RWPE1 (cell line): ENCODE measurements at places on chromosomes 7 and 10.

DNA sequence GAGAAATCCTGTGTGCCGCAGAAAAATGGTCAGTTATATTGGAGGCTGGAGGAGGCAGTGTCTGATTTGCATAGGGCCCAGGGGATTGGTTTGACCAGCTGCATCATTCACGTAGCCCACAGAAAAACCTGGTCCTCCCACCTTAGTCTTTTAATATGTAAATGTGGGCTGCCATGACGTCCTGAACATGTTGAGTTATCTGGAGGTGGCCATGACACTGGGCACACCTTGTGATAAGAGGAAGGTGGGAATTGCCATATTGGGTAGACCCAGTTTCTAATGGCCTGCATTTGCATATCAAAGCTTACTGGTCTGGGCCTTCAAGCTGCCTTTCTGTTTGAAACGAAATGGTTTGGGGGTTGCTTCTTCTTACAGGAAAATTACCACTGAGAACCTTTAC lies 162.2 kb downstream of the AHR start:
- no peak for DNase-seq

- peak; percentile 25 for DNase-seq
These were observed at the start of gene TMEM229A for GRCh38 chr7:124032369-124033094. Gene TMEM229A (minus strand): TSS chr7:124033067. CDS start chr7:124033003, 64 bp downstream.

GRCh38 chr10:98513704-98514103 lies 67.0 kb upstream of the HPS1 start:
- no peak for DNase-seq

GRCh38 chr7:24828891-24829661 lies 71.8 kb upstream of the GSDME start:
- DNase-seq: no peak

GRCh38 chr10:120727001-120727400 lies 124.2 kb upstream of the WDR11 start:
- DNase-seq: no peak

GRCh38 chr7:51340936-51341335 lies 24.3 kb upstream of the COBL start:
- no peak for DNase-seq

DNA sequence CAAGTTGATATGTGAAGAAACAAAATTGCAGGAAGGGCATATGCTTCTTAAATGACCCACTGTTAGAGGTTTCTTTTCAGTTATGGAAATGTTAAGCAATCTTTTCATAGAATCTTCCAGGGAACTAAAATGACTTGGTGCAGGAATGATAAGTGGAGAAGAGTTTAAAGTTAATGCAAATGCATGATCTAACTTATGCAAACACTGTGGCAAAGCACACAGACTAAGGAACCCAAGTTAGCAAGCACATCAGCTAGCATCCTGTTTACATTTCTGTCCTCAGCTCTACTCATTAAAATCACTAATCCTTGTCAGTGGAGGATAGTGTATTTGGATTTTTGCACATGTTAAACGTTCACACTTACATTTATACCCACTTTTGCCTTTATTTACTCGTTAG lies 9.3 kb downstream of the CLCN1 start:
- no peak for DNase-seq

DNA sequence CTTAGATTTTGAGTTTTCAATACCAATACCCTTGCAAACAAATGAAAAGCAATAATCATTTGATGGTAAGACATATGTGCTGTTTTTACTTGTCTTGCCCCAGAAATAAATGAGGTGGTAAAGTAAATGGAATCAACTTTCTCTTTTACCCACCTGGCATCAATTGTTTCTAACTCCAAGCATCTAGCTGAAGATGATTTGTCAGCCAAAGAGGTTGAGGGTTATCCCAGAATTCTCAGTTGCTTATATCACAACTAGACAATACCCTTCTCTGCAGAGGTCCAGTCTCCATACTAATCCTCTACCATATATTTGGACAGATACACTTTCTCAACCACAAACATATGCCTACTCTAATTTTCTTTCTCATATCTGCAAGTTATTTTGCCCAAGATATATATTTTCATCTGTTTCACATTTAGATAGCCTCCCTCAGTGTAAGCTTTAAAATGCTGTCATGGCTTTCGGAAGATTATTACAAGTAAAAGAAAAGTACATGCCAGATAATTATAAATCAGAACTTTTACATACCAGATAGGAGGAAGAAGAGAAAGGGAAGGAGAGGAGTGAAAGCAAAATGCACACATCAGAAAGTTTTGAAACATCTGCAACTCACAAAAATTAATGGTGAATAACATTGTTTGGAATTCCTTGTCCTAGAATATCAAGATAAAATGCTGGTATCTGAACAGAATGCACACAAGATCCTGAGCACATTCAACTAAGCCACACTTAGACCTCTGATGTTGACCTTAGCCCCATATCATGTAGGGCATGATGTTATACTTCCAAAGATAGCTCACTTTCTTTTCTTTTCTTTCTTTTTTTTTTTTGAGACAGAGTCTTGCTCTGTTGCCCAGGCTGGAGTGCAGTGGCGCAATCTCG lies 146.6 kb downstream of the REEP3 start:
- DNase-seq: no peak

DNA sequence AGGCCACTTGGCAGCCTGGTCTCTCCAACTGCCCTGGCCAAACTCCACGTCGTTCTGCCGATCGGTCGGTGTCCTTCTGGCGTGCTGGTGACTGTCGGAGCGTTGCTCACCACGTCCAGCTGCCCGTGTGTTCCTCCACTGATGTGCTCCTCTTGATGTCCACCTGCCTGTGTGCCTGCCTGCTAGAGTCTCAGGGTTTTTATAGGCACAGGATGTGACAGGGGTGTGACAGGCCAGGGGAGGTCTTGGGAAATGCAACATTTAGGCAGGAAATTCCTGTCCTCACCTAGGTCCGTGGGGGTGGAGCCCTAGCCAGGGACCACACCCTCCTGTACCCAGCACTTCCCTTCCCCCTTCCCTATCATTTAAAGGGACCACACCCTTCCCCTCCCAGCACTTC lies 25.2 kb upstream of the CFAP46 start:
- DNase-seq: no peak

DNA sequence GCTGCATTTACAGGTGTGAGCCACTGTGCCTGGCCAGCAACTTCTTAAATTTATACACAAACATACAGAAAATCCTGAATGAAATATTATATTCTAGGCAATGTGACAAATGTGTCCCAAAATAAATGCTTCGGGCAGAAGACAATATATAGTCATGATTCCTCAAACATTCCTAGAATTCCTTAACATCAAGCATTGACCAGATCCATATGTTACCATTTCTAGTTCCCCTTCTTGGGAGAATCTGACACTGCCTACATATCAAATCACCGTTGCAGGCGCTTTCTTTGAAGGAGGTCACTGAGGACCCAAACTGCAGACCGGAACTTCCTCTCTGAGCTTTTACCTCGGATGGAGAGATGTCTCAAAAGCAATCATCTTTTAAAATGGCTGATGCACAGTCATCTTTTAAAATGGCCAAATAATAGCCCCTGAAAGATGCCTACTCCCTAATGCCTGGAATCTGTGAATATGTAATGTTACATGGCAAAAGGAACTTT lies 323.5 kb downstream of the PHF14 start:
- no peak for DNase-seq

GRCh38 chr10:89163265-89163995 lies 43.7 kb downstream of the CH25H start:
- DNase-seq: peak; percentile 11

DNA sequence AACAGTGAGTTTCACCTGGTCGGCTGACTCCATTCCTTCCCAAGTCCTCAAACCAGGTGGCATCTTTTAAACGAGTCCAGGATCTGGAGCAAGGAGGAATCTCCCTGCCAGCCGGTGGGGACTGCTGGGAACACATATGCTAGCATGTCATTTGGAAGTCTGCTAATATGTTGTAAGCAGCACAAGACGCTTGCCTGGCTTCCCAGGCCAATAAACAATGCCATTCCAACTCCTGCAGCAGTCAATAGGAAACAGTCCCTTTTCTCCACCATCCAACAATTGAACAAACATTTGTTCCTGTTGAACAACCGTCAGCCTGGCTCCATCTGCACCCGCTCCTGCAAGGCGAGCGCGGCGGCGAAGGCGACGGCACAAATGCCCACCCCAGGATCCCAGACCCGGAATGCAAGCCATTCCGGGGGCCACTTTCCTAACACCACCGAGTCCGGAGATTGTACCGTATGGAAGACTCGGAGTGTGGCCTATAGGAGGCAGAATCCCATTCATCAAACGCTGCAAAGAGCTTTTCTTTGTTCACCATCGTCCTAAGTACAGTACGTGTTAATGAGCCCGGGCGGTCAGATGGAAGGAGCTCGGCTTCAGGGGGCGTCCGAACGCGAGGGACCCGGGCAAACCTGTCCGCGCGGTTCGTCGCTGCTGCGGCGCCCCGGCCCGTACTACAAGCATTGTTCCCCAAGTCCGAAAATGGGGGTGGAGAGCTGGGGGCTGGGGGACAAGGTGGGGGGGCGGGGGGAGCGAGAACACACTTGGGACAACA lies 1.6 kb downstream of the FAM53B start:
- peak; percentile 26 for DNase-seq

DNA sequence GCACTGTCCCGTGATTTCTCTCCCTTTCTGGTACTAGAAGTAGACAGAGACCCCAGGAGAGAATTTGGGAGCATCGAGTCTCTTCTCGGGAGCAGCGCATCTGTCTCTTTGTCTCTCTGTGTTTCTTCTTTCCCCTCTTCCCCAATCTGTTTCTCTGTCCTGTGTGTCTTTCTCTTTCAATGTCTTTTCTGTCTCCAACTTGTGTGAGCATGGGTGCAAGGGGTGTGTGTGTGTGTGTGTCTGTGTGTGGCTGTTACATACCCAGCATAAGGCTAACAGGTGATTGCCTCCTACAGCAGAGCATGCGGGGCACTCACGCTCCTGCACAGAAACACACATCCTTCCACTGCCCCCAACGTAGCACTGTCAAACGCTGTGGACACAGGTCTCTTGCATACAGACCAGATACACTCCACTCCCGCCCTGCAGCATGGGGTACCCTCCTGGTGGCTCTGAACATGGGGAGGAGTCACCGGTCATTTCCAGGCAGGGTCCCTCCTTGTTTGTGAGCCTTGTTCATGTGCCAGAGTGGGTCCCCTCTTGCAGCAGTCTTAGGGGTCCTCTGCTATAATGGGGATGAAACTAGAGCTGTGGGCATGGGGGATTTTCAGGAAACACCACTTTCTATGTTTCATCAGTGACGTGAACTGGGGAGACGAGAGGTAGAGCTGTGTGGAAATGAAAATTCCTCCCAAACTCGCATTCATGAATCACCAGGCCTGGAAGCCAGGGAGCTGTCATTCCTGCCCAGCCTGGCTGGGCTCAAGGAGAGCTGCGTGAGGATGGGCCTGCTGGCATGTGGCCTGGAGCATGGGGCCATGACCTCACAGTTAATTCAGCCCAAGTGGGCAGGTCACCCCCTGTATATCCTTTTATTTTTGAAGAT lies 980 bp downstream of the ADAMTS14 start:
- DNase-seq: peak; percentile 91

DNA sequence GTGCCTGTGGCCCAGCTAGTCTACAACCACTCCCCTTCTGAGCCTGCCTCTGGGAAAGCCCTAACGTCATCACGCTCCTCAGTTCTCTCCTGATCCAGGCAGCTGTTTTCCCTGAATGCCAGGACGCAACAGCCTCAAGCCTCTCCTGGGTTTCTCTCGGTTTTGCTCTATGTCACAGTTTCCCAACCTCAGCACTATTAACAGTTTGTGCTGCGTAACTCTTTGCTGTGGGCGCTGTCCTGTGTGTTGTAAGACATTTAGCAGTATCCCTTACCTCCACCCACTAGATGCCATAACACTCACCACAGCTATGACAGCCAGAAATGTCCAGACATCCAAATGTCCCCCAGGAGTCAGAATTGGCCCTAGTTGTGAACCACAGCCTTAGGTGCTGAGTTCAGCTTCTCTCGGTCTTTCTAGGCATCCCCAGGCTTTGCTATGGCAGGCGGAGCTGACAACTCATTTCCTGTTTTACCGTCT lies 226.3 kb upstream of the NPVF start:
- no peak for DNase-seq

DNA sequence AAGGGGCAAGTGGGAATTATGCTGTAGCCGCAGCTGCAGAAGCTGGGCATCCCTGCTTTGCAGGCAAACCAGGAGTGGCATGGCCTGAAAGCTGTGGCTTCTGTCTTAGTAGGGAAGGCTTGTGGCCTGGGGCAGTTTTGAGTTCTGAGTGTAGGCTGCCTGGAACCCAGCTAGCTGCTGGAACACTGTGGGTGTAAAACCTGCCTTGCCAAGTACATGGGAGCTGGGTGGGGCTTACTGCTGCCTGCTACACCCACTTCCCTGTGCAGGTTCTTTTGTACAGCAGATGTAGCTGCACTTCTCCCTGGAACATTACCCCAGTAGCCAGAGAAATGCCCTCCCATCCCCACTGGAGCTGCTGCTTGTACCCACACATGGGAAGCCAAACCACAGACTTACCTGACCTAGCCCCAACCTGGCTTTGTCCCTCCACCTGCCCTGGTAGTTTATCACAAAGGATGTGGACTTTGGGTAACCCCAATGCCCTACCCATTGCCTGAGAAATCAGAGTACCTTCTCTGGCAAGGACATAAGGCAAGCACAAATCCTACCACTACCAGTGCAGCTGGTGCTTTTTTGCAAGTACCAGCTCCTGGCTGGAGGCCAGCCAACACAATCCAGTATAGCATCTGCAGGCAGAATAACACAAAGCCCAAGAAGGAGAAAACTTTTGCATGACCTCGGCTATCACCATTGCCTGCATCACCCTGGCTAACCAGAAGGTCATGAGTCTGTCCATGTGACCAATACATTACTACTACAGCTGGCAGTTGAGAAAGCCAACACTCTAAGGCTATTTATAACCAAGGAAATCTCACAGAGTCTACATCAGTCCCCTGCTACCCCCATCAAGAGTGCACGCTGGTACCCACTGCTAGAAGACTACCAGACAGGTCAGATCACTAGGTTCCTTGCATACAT lies 26.5 kb upstream of the PPP1R3A start:
- no peak for DNase-seq

- DNase-seq: no peak
These were observed 777.7 kb downstream of the PHTF2 start for GRCh38 chr7:78576236-78576635.

- no peak for DNase-seq
These were observed 17.6 kb downstream of the DNTT start for GRCh38 chr10:96321822-96322221.

- no peak for DNase-seq
These were observed at the start of gene OLAH for GRCh38 chr10:15043674-15044073. Gene OLAH (plus strand): TSS chr10:15043943. CDS start chr10:15047289, 3,346 bp downstream.

DNA sequence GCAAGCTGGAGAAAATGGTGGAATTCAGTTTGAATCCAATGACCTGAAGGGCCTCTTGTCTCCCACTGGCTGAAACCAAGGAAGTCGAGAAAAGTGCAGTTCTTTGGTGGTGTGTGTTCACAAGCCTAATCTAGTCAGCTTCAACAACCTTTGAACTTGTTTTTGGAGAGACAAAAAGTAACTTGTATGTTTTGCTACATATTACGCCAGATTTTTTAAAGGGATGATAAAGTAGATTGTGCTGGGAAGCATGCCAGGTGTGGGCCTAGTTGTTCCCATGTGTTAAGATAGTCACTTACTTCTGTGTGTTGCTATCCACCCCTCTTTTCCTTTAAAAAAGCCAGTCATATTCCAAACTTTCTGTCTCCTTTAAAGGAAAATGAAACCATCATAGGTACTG lies 79.7 kb upstream of the FAM3C start:
- DNase-seq: no peak
